Stimulated activated CD4-positive, alpha-beta T cell treated with anti-CD3 and anti-CD28 coated beads, TNF-alpha, amount 100 ng/mL, for 48 hours (primary cell): ENCODE measurements at places on chromosomes 11 and 22.
A peak's percentile ranks its signal among the peaks of the same experiment; 100 is the strongest.

- no peak for DNase-seq
Observed at GRCh38 chr11:58444300-58444699, 2.3 kb upstream of the OR5B12 start.

DNA sequence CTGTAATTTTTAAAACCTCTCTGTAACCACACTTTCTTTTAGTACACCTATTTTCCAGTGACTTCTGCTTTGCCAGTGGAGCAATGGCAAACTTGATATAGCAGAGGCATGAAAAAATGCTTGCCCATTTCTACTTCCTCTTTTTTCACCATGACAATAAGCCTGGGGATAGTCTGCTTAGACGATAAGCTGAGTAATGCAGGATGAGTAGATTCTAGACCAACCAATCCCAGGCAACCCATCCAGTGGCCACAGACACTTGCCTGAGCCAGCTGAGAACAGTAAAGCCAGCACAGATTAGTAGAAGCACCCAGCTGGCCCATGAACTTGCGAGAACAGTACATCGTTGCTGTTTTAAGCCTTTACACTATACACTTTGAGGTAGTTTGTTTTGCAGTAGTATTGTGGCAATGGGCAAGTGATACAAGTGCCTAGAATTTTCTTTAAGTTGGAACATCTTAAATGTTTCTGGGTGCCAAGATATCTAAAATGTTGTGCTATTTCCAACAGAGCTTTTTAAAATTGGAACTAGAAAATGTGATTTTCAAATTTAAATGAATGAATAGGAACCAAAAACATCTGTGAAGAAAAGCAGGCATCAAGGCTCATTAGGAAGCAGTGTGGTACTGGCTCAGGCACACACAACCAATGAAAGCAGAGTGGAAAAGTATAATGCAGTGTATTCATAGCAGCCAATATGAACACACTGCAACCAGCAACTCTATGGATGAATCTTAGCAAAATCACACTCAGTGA lies 37.7 kb downstream of the DDI1 start:
- no peak for DNase-seq

- no peak for DNase-seq
Observed at GRCh38 chr11:112634995-112635737, 326.1 kb upstream of the NCAM1 start.

DNA sequence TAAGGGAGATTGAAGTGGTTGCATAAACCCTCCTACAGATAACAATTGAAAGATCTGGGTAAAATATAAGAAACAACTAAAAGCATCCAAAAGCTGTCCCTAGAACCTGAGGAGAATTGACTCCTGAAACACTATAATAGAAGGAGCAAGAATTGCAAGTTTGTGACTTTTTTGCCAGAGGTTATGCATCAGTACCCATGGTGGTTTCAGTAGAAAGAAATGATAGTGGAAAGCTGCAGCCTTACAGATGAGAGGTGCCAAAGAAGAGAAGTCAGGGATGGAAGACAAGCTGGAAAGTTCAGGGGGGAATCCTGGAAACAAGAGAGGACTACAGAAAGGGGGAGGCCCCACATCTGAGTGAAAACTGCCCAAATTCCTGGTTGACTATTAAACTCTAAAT lies 80.7 kb downstream of the PACS1 start:
- no peak for DNase-seq

DNA sequence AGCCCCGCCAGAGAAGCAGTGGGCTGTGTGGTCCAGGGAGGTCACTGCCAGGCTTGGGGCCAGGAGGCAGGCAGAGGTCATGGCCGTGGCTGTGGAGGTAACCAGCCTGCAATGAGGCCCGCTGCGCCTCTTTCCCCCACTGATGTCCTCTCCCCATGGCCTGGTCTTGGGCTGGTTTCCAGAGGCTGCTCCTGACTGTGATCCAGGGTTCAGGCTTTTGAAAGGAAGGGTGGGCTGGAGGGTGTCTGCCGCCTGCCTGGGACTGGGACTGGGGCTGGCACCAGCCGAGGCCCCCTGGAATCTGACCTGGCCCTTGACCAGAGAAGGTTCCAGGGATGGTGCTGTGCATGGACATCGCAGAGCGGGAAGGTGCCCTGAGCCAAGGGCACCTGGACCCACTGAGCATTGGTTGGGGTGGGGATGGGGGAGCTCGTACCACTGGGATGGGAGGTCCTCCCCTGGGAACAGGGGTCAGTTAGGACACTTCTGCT lies 59.6 kb upstream of the THY1 start:
- DNase-seq, result no peak

DNA sequence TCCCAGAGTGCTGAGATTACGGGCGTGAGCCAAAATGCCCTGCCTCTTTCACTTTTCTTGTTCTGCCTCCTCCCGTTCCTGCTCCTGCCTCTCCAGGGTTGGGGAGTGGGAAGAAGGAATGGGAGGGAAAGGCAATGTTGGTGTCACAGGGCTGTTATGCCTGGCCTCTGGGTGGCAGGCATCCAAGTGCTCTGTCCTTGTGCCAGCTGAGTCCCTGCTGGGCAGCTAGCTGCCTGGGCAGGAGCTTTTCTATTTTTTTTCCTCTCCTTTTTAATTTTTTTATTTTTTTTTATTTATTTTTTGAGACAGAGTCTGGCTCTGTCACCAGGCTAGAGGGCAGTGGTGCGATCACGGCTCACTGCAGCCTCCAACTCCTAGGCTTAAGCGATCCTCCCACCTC lies 4.1 kb upstream of the SAC3D1 start:
- DNase-seq, result no peak

DNA sequence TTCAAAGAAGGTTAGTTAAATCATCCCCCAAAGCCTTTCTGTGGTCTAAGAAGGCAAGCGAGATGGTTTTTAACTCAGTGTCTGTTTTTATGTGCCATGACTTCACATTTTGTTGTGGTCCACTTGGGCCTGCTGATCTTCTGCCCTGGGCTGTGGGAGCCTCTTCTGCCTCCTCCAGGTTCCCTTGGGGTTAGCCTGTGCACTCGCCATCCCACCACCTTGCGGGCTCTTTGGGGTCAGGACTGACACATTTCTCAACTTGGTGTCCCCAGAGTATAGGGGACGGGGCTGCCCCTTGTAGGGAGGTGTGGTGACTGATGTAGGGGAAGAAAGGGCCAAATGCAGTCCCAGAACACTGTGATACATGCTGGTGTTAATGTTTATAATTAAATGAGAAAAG lies 207.0 kb downstream of the TBC1D22A start:
- peak; percentile 33 for DNase-seq

DNA sequence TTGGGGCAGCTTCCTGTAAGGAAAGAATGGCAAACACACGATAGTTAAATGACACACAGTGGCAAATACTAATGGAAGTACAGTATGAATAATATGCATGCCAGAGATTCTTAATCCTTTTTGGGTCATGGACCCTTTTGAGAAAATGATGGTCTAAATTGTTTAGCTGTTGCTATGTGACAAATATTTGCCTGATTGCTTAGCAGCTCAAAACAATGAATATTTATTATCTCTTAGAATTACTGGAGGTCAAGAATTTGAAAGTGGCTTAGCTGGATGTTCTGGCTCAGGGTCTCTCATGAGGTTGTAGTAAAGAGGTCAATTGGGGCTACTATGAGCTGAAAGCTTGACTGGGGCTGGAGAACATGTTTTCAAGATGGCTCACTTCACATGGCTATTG lies 69.7 kb downstream of the FANCF start:
- DNase-seq, result no peak

- no peak for DNase-seq
Observed at GRCh38 chr11:129778877-129779276, 36.8 kb upstream of the TMEM45B start.

DNA sequence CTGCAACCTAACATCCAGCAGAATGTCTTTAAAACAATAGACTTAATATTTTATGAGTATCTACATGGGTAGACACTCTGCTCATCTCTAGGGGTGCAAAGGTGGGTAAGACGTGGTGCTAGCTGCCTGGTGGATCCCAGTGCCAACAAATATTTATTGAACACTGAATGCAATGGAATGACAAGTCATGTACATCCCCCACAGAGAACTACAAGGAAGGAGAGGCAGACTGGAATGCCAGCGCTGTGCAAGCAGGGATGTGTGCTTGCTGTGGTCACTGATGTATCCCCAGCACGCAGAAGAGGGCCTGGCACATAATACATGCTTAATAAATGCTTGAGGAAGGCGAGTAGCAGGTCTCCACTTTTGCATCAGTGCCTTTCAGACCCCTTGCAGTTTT lies 61.9 kb downstream of the CD6 start:
- no peak for DNase-seq

GRCh38 chr11:14425621-14426020 lies 66.6 kb upstream of the RRAS2 start:
- no peak for DNase-seq

GRCh38 chr11:60968223-60968622 lies 3.3 kb upstream of the CD6 start:
- DNase-seq, result no peak

GRCh38 chr11:78573681-78574080 lies 983 bp downstream of the NARS2 start:
- DNase-seq, result no peak

- no peak for DNase-seq
Observed at GRCh38 chr11:9274499-9275258, 9.5 kb upstream of the DENND5A start.
